Osteoblast (primary cell): ENCODE measurements at places on chromosomes 11 and 22.
A peak's percentile ranks its signal among the peaks of the same experiment; 100 is the strongest.

DNA sequence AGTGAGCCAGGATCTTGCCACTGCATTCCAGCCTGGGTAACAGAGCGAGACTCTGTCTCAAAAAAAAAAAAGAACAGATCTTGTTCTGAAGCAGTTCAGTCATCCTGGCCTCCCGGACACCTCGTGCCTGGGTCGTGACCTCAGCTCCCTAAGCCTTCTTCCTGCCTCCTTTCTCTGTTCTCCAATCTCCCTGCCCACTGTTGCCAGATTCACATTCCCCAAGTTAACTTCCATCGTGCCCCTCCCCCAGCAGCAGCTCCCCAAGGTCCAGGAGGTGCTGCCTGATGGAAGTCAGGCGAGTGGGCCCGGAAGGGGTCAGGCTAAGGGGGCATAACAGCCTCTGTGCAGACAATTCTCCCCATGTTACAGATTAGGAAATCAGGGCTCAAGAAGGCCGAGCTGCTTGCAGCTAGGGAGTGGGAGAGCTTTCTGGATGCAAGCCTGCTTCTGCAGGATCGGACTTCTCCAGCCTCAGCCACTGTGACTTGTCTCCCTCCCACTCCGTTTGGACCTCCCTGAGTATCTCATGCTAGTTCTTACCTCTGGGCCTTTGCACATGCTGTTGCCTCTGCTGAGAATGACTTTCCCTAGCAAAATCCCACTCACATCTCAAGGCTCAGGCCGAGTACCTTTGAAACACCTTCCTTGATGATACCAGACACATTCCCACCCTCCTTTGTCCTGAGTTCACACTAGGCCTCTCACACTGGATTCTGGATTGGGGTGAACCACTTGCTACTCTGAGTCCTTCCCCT lies 14.3 kb upstream of the TMEM184B start:
- H3K4me1 ChIP-seq: peaks cover 21% of the 10 kb centered on the region
- H3K27me3 ChIP-seq: no peaks in the 10 kb centered on the region
- H3K36me3 ChIP-seq: peaks cover 35% of the 10 kb centered on the region
- no peak overlapping the region for H3K4me3 ChIP-seq
- no peak overlapping the region for H3K27ac ChIP-seq

DNA sequence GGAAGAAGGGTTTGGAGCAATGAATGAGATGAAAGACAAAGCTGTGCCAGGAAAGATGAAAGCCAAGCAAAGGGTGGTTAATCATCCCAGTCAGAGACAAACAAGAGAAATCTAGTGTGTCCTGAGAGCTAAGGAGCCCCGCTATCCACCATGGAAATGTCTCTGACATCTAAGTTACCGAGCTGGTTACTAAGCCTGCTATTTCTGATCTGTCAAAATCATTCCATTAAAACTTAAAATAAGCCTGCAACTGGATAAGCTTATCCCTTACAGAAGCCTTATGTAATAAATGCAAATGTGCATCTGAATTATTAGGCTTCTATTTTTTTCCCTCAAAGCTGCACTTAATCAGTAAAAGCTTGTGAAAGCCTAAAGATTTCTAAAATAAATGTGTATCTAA lies 22.1 kb upstream of the SESN3 start:
- H3K27ac ChIP-seq: no peak overlapping the region
- H3K4me1 ChIP-seq: peaks cover 10% of the 10 kb centered on the region
- DNase-seq: no peak

DNA sequence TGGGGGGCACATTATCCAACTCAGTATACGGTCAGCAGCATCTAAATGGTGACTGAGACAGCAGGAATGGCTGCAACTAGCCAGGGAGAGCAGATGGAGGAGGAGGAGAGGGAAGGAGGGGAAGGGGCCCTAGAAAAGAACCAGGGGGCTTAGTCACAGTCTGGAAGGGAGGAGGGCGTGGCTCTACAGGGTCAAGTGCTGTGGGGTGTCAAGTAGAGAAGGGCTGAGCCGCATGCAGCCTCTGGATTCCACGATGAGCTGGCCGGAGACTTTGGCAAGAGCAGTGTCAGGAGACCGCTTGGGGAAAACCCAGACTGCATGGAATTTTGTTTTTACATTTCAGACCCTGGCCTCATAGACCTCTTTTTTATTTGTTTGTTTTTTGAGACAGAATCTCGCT lies 25.8 kb upstream of the PPFIA1 start:
- peak; percentile 97 for DNase-seq
- H3K4me3 ChIP-seq: no peak overlapping the region
- H3K4me1 ChIP-seq: peaks cover 38% of the 10 kb centered on the region
- H3K27me3 ChIP-seq: peaks cover 9% of the 10 kb centered on the region
- peak overlapping the region; percentile 91 for H3K27ac ChIP-seq

DNA sequence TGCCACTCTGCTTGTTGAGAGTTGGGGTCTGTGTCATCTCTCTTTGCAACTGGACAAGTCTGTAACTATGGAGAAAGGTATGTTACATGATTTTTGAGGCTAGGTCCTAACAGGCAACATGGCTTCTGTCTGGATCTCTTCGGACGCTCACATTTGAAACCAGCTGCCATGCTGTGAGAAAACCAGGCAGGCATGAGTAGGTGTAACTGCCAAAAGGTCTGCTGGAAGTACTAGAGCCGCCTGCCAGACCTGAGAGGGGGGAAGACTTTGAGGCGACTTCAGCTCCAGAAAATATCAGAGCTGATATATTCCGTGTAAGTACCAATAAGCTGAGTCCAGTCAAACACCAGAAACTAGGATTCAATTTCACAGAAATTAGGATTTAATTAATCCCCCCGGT lies 579.5 kb downstream of the LRRC4C start:
- no peaks in the 10 kb centered on the region for H3K4me1 ChIP-seq
- no peaks in the 10 kb centered on the region for H3K27me3 ChIP-seq
- no peak overlapping the region for H3K27ac ChIP-seq
- H3K4me3 ChIP-seq: no peak overlapping the region
- no peak for DNase-seq
- H3K36me3 ChIP-seq: no peaks in the 10 kb centered on the region

DNA sequence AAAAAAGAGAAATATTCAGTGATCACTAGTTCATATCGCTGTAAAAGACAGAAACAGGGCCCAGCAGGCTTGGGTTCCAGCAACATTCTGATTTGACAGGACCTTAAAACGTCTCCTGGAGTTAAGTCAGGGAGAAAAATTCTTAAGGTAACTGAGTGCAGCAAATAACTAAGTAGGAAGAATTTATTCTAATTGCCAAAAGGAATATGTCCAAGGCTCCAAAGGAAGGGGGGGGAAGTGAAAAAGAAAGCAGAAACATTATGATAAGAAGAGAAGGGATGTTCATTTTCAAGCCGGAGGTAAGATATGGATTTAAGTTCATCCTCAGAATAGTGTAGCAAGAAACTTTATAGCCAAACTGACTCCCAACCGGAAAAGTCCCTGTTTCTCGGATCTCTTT lies 90.4 kb downstream of the WT1 start:
- no peaks in the 10 kb centered on the region for H3K36me3 ChIP-seq
- no peak overlapping the region for H3K4me3 ChIP-seq
- H3K27me3 ChIP-seq: peaks cover 8% of the 10 kb centered on the region

GRCh38 chr11:67113231-67113721 lies 5.8 kb upstream of the KDM2A start:
- H3K36me3 ChIP-seq: no peaks in the 10 kb centered on the region
- no peak overlapping the region for H3K4me3 ChIP-seq
- H3K4me1 ChIP-seq: no peaks in the 10 kb centered on the region
- no peaks in the 10 kb centered on the region for H3K27me3 ChIP-seq
- H3K27ac ChIP-seq: no peak overlapping the region
- DNase-seq: no peak

DNA sequence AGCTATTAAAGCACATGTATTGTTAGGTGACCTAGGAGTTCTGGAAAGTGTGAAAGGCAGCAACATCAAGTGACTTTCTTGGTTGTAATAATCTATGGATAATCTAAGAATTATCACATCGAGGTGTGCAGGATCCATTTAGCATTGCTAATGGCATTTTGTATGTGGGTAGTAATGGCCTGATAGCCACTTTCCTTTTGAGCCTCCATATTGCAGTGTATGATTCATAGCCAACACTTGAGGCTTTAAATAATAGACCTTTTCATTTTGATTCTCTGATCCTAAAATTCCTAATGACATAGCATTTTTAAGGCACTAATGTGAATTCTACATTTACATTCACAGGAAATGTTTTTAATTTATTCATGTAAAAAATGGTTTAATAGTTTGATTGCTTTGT lies 759.4 kb downstream of the NELL1 start:
- H3K4me3 ChIP-seq: no peak overlapping the region
- H3K27me3 ChIP-seq: no peaks in the 10 kb centered on the region
- no peaks in the 10 kb centered on the region for H3K36me3 ChIP-seq
- no peak for DNase-seq

- H3K36me3 ChIP-seq: no peaks in the 10 kb centered on the region
- no peaks in the 10 kb centered on the region for H3K4me1 ChIP-seq
- no peak overlapping the region for H3K27ac ChIP-seq
- no peaks in the 10 kb centered on the region for H3K27me3 ChIP-seq
- no peak overlapping the region for H3K4me3 ChIP-seq
Observed at GRCh38 chr11:109130910-109131309, 291.1 kb upstream of the C11orf87 start.

DNA sequence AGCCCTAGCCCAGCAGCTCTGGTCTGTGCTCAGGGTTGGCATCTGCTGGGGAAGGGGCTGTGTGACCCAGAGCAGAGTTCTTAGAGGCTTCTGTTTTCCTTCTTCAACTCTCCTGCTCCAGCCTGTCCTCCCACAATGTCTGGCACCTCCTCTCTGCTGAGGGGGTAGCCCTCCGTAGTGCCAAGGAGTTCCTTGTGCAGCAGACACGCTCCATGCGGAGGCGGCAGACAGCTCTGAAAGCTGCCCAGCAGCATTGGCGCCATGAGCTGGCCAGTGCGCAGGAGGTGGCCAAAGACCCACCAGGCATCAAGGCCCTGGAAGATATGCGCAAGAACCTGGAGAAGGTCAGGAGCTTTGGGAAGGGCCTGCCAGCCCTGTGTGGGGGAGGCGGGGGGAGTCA lies 69.3 kb downstream of the CEP164 start:
- H3K27ac ChIP-seq: no peak overlapping the region
- peaks cover 59% of the 10 kb centered on the region for H3K36me3 ChIP-seq
- H3K4me3 ChIP-seq: no peak overlapping the region
- DNase-seq: peak; percentile 31

DNA sequence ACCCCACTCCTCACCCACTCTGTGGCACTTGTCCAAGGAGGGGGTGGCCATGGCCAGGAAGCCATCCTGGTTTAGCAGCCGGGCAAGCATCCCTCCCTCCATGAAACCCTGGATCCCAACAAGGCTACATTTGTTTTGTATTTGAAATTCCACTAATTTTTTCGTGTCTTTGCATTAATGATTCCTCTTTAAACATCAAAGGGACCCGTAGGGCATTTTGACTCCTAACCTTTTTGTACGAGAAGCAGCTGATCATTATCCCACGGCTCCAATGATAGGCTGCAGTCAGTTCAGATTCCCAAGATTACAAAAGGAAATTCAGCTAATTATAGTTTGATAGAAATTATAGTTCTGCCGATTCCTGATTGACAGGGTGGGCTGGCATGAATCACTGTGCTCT lies 10.7 kb downstream of the MYEOV start:
- H3K27me3 ChIP-seq: no peaks in the 10 kb centered on the region
- H3K36me3 ChIP-seq: peaks cover 2% of the 10 kb centered on the region
- H3K4me3 ChIP-seq: no peak overlapping the region
- no peak for DNase-seq

GRCh38 chr11:117913736-117914397 lies 15.3 kb downstream of the TMPRSS13 start:
- no peaks in the 10 kb centered on the region for H3K27me3 ChIP-seq
- no peaks in the 10 kb centered on the region for H3K4me1 ChIP-seq
- no peak for DNase-seq
- H3K36me3 ChIP-seq: no peaks in the 10 kb centered on the region

DNA sequence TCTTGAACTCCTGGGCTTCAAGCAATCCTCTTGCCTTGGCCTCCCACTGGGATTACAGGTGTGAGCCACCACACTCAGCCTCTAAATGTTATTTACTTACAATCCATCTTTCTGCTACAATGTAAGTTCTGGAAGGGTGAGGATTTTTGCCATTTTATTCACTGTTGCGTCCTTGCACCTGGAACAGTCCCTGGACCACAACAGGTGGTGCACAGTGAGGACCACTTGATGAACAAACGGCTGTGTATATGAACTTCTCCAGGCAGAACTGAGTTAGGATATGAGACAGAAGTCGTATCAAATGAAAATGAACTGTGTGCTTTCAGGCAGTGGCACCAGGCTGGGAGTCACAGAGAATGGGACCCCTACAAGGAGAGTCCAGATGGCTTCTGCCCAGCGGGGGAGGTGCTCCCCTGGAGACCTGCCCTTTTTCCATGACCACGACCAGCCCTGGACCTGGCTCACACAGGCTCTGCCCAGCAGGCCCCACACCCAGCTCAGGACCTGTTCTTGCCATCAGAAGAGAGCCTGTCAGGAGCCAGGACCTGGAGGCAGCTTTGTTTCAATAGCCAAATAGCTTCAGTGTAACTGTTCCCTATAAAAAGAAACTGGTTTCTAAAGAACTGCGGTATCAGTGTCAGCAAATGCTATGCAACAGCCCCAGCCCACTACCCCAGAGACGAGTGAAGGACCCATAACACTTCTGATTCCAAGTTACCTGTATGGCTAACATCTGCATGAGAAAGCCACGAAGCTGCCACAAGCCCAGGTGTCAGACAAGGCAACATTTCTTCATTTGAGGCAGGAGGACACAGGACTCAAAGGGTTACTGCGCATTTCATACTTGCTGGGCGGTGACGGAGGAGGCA lies 104.9 kb downstream of the MICAL3 start:
- DNase-seq: peak; percentile 61
- peaks cover 38% of the 10 kb centered on the region for H3K4me1 ChIP-seq
- no peak overlapping the region for H3K27ac ChIP-seq

DNA sequence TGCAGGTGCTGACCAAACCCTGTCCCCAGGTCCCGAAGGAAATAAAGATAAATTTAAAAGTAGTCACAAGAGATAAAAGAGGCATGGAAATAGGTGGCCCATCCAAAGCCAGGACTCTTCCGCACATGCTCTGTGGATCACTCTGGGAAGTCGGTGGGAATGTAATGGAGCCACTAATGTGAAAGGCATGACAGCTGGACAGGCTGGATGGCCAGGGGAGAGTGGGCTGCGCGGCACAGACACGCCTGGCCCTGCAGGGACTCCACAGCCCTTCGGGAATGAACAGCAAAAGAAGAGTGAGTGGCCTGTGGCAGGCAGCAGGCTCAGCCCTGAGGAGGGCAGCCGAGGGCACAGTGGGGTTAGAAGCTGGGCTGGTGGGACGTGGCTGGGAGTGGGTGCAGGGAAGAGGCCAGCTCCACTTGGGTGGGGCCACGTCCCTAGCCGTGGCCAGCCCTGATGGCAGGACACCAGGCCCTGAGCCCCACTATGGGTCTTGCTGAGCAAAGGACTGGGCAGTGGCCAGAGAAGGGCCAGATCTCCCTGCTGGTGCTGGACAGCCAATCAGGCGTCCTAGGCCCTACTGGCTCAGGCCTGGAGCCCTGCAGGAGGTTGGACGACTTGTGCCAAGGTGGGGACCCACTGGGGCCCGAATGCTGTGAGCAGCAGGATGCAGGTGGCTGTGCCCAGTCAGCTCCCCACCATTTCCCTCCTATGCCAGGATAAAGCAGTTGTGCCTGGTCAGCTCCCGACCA lies 31.3 kb upstream of the GNB1L start:
- peak; percentile 73 for DNase-seq
- no peak overlapping the region for H3K4me3 ChIP-seq
- H3K27me3 ChIP-seq: no peaks in the 10 kb centered on the region

- no peak overlapping the region for H3K4me3 ChIP-seq
- no peaks in the 10 kb centered on the region for H3K4me1 ChIP-seq
- H3K27ac ChIP-seq: no peak overlapping the region
Observed at GRCh38 chr11:22491555-22492225, 133.9 kb downstream of the FANCF start.
